Left cardiac atrium (tissue), 4 donors: ENCODE measurements at places on chromosomes 12 and 14. TPM values are rescaled to one million over a fixed set of nuclear protein-coding genes. Genes with fewer than 3 reads are reported as not detected.

DNA sequence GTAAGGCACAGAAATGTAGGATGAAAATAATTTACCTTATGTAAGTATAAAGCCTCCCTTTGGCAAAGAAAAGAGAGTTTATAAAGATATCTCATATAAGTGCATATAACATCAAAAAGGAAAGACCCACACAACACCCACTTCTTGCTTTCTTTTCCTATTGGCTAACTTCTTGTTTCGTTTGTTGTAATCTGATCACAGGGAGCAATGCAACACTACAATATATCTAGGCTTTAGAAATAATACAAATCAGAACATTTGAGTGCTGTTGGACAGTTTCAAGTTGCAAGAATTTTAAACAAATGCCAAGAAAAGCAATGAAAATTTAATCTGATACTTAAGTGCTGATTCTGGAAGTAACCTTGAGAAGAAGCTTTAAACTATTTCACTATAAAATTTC lies 1.3 kb downstream of the FGD6 start:
- DNase-seq, result no peak

GRCh38 chr12:32437095-32437515 lies 37.7 kb downstream of the FGD4 start:
- no peak for DNase-seq

DNA sequence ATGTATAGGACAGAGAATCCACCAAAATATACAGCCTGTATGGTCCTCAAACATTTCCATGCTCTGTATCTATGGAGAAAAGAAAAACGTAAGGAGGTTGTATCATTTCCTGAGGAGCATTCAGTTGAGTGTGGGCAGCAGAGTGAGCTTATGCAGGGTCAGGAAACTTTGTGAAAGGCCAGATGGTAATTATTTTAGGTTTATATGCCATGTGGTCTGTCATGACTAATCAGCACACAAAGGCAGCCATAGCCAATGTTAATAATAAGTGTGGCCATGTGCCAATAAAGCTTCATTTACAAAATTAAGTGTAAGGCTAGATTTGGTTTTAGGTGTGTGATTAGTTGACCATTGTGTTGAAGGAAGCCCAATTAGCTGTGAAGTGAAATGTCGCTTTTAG lies 33.2 kb upstream of the A2M start:
- no peak for DNase-seq

DNA sequence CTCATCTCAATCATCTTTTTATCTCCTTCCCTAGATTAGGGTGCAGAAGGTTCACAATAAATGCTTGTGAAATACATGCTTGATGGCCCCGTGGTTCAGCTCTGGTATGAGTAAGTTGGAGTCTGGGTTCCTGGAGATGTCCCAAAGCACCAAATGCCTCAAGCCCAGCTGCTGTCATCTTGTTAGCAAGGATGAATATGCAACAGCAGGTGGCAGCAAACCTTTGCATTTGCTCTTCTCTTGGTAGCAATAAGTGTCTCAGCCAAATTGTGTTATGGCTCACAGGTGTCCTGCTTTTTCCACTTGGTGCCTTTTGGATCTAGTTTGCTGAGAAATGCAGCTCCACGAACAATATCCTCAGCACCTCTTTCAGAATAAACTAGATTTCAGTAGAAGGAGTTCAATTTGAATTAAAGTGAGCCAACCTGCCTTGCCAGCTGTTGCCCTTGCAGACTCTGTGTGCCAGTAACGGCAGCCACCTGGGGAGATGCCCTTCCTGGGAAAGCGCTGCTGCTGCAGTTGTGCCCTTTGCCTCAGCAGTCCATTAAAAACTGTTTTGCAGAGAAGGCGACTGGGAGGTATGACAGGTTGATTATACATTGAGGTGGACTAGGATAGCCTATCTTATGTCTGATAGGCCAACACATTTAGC lies 417.3 kb downstream of the SNAPC1 start:
- DNase-seq, result peak; percentile 46

GRCh38 chr14:103206023-103206481 lies 82.8 kb downstream of the TNFAIP2 start:
- no peak for DNase-seq

DNA sequence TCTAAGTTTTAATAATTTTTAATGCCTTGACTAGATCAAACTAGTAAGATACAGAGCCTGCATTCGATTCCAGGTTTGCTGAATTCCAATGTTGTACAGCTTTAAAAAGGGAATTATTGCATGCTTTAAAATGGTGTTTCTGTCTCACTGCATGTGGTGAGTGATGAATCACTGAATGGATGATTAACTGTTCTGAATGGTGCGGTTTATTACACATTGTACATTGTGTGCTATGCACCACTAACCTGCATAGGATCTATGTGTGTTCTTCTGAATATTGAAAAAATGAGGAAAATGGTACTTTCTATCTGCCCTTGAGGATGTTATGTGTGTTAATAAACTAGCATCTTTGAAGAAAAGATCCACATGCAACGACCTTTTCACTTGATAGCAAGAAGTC lies 231.7 kb downstream of the NRXN3 start:
- no peak for DNase-seq

- DNase-seq, result peak; percentile 71
Observed at GRCh38 chr14:22837114-22837749, 847 bp downstream of the MMP14 start.

DNA sequence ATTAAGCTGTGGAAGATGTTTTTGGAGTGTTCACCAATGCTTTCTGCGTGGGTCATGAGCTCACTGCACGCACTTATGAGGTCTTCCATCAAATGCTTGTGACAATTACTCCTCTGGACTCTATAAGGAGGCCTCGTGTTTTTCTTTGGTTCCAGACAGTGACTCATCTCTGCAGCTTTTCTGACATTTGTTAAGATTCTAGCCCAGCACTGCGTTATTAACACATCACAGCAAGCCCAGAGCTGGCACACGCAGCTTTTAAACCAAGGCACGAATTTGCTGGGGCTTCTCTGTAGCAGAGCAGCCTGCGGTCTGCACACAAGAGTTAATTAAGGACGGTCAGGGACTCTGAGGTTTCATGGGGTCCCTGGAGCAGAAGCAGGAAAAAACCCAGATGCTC lies 16.9 kb downstream of the MEG3 start:
- DNase-seq, result no peak

DNA sequence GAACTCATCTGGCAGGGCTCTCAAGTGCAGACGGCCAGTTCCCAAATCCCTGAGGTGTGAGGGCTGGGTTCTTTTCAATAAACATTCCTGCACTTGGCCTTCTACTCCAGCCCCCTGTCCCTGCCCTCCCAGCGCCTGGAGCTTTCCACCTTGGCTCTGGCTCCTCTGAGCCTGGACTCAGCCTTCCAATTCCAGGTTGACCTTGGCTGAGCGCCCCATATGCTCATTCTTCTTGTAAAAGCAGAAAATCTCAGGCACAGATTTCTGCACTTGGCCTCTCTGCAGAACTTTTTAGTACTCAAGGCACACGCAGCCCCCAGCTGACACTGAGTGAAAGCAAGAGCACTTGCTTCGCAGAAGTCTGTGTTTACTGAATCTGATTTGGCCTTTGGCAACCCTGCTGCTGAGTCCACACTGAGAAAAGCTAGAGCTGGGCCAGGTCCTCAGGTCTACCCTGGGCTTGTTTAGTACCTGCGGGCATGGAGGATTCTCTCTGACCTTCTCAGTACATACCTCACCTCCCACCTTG lies 222.7 kb downstream of the MSRB3 start:
- peak; percentile 71 for DNase-seq

- DNase-seq, result no peak
Observed at GRCh38 chr12:50999093-50999492, 27.1 kb downstream of the SLC11A2 start.

- DNase-seq, result no peak
Observed at GRCh38 chr12:67989184-67989920, at the start of gene IFNG-AS1. Gene IFNG-AS1 (plus strand): TSS chr12:67989447.

MFAP5 gene
- 120 TPM for total RNA-seq
